Chondrocyte (in vitro differentiated cells): ENCODE measurements at places on chromosomes 16 and 17.

GRCh38 chr17:74566132-74566753, 1.1 kb downstream of the CD300H start:
- no peak for DNase-seq

DNA sequence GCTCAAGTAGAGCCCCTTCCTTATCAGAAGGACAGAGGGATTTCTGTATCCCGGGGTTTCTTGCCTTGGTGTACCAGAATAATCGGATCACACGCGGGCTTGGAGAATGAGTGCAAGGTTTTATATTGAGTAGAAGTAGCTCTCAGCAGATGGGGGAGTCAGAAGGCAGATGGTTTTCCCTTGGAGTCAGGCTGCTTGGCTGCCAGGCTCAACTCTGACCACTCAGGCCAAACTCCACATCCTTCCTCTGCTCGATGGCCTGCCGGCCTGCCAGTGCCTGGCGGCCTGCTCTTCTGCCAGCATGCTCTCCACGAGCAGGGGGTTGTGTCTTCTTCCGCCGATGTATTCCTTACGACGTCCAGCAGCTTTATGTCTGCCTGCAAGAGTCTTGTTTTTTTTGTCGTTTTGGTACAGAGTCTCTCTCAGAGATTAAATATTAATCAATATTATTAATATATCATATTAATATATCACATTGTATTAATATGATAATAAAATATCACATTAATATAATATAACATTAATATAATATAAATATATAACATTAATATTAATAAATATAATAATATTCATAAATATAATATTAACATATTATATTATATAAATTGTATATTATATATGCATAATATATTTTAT, 229.2 kb upstream of the WSCD1 start:
- DNase-seq: no peak

GRCh38 chr16:31480851-31481536, 1.9 kb upstream of the SLC5A2 start:
- DNase-seq: no peak

DNA sequence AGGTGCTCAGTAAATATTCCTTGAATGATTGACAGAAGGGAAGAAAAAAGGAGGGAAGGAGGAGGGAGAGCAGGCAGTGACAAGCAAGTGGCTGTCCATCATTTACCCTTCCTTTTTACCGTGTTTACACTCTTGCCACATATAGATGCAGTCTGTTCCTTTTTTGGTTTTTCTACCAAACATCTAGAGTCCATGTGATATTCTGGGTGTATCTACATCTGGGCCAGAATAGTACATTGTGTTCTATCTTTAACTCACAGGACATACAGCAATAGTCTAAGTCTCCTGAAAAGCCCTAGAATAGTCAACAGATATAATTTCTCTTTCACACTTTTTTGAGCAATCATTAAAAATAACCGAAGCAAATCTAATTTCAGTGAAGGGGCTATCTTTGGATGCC, 33.5 kb downstream of the KCNJ2 start:
- no peak for DNase-seq

DNA sequence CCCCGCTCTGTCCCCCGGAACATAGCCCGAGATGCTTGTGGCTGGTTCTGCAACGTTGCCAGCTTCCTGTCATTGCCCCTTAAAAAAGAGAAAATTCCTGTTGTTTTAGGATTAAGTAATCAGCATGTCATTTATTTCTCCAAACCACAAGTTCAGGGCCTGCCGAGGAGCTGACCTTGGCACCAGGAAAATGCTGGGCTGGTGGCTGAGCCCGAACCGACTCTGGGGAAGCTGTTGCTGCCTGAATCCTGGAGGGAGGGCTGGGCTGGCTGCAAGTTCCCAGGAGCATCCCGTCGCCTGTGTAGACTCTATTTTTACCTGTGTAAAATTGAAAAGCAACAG, 130.9 kb upstream of the FOXF1 start:
- no peak for DNase-seq

DNA sequence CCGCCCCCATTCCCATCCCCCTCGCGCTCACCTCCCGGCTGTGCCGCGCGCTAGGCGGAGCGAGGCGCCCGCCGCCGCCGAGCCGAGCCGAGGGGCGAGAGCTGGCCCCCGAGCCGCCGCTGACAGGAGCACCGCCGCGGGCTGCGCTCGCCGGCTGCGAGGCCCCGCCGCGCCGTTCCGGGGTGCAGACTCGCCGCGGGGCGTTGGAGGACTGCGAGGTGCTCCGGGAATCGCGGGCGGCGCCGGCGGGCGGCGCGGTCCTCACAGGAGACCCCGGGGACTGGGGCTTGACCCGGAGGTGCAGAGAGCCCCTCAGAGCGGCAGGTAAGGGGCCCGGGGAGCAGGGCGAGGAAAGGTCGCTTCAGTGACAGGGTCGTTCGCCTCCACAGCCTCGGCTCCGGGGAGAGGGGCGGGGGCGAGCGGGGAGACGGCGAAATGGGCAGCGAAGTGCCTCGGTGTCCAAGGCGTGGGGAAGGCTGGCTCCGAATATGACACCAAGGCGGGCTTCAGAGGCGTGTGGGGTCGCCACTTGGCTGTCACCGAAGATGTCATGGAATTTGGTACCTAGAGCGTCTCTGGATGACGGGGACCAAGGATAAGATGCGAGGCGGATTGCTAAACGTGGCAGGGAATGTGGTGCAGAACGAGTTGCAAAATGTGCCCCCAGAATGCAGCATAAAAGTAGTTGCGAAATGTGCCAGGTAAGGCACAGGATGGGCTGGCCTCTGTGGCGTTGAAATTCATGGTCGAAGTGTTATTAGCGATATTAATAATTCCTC, 580 bp downstream of the TANC2 start:
- no peak for DNase-seq

GRCh38 chr16:31874366-31875111, 932 bp downstream of the ZNF267 start:
- no peak for DNase-seq

DNA sequence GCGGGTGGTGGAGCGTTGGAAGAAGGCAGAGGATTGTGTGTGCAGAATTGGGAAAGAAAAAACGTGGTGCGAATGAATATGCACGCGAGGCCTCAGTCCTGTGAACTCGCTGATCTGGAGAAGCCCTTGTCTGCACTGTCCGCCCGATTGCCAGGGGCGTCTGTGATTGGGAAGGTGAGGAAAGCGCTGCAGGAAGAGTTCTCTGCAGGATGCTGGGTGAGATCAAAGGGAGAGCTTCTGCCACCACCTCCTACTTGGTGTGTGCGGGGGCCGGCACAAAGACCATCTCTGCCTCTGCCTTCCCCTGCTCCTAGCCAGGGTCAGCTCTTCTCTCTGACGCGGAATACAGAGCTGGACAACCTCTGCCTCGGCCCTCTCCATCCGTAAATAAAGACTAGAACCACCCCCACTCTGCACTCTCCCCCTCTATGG, 841 bp upstream of the RAB5C start:
- no peak for DNase-seq

GRCh38 chr16:57814896-57815295, 12.6 kb upstream of the KIFC3 start:
- no peak for DNase-seq

DNA sequence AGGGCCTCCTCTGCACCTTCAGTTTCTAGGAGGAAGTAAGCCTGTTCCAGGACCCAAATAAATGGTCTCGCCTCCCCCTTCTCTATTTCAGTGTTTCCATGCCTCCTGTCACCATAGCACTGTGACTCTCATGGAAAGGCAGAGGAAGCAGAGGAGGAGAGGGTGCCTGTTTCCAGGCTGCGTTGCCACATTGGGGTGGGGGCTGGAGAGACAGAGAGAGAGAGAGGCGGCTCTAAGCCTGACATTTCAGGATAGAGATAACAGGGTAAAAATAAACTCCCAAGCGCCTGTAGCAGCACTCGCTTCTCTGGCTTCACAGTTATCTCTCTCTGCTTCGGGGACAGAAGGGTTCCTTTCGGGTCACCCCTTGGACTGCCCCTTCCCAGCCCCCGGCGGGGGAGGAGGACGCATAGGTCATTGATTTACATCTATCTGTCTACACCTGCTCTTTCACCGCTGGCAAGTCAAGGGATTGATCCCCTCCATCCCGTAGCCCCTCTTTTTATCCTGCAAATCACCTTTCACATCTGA, 71.2 kb upstream of the MRTFB start:
- no peak for DNase-seq
